ENCODE measurements at places on chromosomes 11 and 22.

GRCh38 chr11:70580036-70580805 is 181.9 kb downstream of the CTTN start:
- DNase-seq = no peak

GRCh38 chr22:42060489-42060888 is 10.1 kb downstream of the NAGA start:
- DNase-seq = no peak

DNA sequence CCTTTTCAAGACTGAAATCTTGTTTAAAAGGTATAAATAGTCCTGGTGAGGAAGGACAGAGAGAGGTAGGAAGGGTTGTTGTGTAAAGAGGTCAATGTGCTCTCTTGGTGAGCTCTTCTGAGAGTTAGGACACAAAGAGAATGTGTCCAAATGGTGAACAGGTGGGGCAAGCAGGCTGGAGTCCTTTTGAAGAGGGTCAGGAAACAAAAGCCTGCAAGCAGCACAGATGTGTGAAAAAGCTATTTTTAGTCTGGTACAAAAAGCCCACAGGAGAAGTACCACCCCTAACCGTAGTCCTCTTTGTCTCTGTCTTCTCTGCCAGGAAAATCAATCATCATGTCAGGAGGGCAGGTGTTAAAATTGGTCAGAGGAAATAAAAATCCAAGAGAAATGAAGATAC is 54.4 kb upstream of the SYN3 start:
- no peak for DNase-seq

DNA sequence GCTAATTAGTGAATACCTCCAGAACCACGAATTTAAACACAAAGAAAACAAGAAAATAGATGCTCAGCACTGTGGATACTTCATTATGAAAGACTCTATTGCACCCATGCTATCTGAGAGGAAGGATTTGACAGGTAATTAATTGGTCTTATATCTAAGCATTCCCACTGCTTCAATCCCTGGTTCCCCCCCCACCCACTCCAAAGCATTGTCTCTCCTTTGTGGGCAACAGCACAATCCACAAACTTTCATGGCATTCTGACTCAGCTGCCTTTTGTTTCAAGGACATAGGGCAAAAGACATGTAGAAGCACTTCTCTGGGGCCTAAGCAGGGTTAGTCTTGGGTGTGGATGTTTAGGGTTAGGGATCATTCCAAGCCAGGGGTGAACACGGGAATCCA is 551.4 kb downstream of the BUD13 start:
- DNase-seq = no peak

DNA sequence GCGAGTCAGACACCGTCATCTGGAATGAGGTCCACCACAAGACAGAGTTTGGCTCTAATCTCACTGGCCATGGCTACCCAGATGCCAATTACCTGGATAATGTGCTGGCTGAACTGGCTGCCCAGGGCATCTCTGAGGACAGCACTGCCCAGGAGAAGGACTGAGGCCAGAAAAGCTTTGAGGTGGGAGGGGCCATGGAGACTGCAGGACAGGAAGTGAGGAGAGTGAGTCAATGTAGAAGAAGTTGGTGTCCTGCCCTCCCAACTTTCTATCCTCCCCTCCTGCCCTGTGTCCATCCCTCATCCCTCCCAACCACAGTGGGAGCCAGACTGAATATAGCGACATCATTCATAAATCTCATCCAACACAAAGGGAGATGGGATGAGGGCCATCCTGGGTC is 8.0 kb downstream of the MPEG1 start:
- peak; percentile 26 for DNase-seq

GRCh38 chr11:2768471-2769408 is 68.9 kb upstream of the KCNQ1OT1 start:
- peak; percentile 89 for DNase-seq

- DNase-seq = no peak
Observed at GRCh38 chr11:75655605-75656004, 13.2 kb downstream of the MAP6 start.

GRCh38 chr11:13140873-13141655 is 131.9 kb downstream of the RASSF10 start:
- peak; percentile 97 for DNase-seq

DNA sequence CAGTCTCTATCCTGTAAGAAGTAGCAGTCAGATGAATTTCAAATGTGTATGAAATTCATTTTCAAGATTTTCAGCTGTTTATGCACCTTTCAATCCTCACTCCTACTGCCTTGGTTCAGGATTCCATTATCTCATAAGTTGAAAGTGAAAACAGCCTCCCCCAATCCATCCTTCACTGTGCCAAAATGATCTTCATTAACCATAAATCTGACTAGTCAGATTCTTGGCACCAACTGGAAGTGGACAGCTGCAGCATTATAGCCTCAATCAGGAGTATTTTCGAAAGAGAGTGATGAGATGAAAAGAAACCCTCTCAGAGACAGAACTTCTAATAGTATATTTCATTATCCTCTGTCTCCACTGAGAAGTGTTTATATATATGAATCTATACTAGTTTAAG is 365.3 kb upstream of the PDGFD start:
- no peak for DNase-seq

DNA sequence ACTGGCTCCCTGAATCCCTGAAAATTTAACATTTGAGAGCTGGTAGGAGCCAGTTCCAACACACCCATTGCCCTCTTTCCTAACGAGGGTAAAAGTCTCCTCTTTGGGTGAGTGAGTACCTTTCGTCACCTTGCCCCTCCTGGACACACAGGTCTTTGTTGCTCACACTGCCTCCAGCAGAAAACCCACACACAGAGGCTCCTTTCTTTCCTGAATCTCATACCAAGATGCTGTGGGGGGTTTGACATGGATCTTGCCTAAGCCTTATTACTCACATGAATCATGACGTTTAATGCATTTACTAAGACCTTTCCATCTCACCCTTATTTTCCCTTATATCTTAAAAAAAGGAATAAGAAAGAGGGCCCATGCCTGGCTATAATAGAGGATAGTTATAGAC is 53.0 kb downstream of the PARVA start:
- peak; percentile 74 for DNase-seq

- DNase-seq = no peak
Observed at GRCh38 chr11:14340721-14341120, 18.3 kb downstream of the RRAS2 start.

DNA sequence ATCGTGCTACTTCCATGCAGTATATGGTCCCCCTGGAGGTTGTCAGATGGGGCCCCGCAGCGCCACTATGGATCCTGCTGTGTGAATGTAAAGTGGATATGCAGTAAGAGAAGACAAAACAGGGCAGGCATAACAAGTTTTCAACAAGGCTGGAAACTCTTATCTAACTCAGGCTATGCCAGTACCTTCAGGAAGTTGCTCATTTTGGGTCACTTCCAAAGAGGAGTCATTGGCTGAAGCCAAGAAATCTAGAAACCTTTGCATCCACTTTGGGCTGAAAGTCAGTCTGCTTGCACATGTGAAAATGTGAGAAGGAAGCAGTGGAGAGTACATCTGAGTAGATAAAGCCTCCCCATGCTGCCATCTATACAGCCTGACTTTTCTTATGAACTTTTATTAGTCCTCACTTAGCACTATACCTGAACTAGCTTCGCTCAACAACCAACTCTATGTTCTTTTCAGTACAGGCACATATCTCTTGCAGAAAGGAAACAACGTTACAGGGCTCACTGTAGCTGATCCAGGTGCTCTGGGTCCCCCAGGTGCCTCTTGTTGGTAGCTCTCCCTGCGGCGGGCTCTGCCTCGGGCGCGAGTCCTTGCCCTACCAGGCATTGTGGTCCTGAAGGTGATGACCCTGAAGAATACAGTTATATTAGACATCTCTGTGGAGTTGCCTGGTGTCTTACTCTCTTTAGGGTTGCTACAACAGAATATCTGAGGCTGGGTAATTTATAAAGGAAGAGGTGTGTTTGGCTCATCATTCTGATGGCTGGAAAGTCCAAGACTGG is 12.4 kb downstream of the PIWIL3 start:
- peak; percentile 4 for DNase-seq

DNA sequence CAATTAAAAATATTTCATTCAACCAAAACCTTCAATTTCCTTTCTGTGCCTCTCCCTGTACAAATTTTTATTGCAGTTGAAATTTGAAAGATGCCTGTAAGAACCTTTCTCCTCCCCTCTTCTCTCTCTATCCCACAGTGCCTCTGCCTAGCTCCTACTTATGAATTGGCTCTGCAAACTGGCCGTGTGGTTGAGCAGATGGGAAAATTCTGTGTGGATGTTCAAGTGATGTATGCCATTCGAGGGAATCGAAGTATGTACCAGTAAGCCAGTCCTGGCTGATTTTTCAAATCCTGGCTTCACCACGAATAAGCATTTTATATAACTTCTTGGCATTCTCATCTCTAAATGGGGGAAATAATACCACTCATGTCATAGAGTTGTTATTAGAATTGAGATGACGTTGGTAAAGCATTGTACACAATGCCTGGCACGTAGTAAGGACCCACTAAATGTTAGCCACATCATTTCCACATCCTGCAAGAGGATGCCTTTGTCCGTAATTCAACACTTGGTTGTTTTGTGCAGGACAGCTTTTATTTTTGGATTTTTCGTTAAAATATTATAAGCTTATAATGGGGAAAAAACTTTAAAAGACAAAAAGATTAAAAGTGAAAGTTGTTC is 6.0 kb downstream of the DDX25 start:
- DNase-seq = no peak

DNA sequence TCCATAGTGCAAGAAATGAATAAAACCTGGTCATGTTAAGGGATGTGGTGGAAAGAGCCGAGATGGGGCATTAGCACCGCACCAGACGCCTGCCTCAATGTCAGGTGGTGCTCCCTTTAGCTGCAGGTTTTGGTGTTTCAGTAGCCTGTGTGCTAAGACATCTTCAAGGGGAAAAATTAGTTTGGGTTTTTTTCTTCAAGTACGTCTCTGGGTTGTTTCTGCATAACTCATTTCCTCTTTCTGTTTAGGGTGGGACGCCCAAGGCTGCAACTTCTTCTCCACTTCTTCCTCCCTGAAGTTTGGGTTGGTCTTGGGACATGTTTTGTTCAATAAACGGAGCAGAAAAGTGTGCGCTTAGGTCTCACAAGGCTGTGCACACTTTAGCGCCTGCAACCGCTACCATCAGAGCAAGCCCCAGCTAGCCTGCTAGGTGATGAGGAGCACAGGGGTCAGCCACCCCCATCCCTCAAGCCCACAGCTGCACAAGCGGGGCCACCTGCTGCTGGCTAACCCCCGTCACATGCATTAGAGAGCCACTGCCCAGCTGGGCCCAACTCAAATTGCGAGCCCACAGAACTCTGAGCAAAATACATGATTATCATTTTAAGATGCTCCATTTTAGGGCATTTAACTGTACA is 1495.7 kb downstream of the TBC1D22A start:
- DNase-seq = no peak

DNA sequence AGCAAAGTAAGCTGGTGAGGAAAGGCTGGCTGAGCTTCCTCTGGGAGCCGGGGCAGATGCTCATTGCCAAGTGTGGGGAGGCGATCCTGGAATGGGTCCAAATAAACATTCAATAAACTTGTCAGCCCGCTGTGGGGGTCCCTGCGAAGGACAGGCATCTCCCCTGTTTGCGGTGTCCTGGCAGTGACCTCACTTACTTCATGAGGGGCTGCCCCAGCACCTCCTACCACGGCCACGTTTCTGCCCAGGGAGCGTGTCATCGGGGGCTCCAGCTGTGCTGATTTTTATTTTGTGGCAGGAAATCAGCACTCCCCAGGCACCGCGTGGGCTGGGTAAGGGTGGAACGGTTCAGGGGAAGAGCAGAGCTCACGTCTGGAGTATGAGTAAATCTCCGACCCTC is 493.9 kb upstream of the B3GAT1 start:
- DNase-seq = no peak

GRCh38 chr11:108916935-108917334 is 252.1 kb downstream of the DDX10 start:
- peak; percentile 49 for DNase-seq

GRCh38 chr11:83528225-83528624 is 242.1 kb upstream of the CCDC90B start:
- no peak for DNase-seq

- no peak for DNase-seq
Observed at GRCh38 chr11:124884869-124885479, 12.7 kb downstream of the ROBO4 start.

DNA sequence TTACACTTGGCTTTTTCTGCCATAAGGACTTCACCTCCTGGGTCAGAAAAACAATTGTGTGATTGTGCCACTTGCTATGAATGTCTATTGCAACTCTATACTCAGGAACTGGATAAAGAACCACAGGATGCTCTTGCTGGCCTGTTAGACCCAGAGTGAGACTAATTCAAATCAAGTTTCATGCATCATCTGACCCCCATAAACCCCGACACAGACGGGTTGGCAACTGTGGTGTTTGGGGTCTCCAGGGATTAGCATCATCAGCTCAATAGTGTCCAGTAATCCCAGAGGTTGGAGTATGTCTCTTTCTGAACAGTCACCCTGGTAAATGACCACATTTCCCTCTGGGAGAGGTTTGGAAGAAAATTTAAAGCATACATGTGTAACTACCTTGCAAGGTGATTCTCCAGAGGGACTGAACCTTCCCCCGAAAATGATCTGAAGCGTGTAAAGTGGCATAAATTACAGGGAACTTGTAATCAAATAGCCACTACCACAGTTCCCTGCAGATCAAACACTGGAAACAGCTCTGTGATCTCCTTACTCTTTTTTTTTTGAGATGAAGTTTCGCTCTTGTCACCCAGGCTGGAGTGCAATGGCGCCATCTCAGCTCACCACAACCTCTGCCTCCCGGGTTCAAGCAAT is 1097.6 kb downstream of the TBC1D22A start:
- DNase-seq = no peak

GRCh38 chr11:6833356-6833755 is 12.1 kb upstream of the OR10A5 start:
- no peak for DNase-seq

- DNase-seq = peak; percentile 65
Observed at GRCh38 chr11:73194593-73194992, 23.5 kb upstream of the P2RY2 start.

DNA sequence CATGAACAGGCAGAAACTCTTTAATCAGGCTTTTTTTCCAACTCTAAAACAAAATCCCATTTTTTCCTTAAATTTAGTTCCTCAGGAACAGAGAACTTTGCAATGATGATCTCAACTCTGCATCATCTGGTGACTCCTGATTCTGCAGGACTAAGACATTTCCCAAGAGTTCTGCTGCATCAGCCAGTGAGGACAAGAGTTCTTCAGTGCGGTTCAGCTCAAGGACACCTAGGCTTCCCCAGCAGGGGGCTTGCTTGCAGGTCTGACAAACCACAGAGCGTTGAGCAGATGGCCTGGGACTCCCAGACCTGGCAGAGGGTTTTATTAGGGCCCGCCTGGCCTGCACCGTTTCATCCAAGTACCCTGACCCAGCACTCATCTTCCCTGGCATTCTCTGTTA is 6.4 kb downstream of the CDCA5 start:
- DNase-seq = peak; percentile 29

DNA sequence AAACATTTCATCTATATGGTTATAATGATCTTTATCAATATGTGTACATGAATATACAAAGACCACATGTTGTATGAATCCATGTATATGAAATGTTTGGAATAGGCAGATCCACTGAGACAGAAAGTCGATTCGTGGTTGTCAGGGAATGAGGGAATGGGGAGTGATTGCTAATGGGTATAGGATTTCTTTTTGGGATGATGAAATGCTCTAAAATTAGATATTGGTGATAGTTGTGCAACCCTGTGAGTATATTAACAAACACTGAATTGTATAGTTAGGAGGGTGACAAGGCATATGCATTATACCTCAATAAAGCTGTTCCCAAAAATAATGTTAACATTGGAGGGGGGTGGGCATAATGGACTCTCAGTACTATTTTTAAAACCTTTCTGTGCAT is 5.0 kb upstream of the PTPMT1 start:
- no peak for DNase-seq

Data from M059J (cell line).